ENCODE measurements at places on chromosomes 6 and 20.

GRCh38 chr20:13205848-13206434, 15.1 kb upstream of the ISM1 start:
- no peak for DNase-seq

- no peak for DNase-seq
Observed at GRCh38 chr6:166079841-166080240, 87.8 kb downstream of the TBXT start.

GRCh38 chr20:17611540-17612286, 41.8 kb downstream of the DSTN start:
- no peak for DNase-seq

GRCh38 chr6:30470968-30471367, 18.3 kb upstream of the HLA-E start:
- no peak for DNase-seq

GRCh38 chr6:100693249-100693927, 187.7 kb downstream of the ASCC3 start:
- DNase-seq, result no peak

All from Ammon's horn (tissue), 1 donor.